Stimulated activated CD4-positive, alpha-beta T cell treated with anti-CD3 and anti-CD28 coated beads, Interleukin-1b, Interleukin-23, amount 100 ng/mL, for 1 hour (primary cell): ENCODE measurements at places on chromosomes 3 and 15.

DNA sequence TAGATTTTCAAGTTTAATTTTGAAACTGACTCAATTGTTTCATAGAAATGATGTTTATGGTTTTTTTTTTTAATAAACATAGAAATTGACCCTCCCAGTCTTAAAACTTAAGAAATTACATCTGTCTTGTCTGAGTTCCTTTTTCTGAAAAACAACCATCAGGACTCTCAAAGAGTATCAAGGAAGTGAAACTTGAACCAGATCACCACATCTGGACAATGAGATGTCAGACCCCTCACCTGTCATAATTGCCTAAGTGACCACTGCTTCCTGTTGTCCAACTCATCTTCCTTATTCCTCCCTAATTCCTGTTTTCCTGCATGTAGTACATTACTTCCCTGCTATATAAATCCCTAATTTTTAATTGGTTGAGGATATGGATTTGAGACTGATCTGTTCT, 441.5 kb upstream of the ARHGEF26 start:
- DNase-seq: no peak

DNA sequence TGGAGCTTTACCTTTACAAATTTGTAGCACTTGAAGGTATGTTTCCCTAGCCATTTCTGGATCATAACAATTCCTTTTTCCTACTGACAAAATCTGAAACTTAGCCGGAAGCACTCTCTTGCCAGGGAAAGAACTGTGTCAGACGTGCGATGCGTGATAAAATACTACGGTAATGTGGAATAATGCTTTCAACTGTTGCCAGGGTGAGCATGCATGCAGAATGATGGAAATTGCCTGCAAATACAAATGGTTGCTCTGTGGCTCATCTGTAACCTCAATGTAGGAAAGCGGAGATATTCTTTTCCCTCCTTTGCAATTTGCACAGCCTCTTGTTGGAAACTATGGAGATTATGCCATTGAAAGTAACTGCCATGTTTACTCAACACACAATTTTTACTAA, 736.5 kb upstream of the CFAP20DC start:
- no peak for DNase-seq

DNA sequence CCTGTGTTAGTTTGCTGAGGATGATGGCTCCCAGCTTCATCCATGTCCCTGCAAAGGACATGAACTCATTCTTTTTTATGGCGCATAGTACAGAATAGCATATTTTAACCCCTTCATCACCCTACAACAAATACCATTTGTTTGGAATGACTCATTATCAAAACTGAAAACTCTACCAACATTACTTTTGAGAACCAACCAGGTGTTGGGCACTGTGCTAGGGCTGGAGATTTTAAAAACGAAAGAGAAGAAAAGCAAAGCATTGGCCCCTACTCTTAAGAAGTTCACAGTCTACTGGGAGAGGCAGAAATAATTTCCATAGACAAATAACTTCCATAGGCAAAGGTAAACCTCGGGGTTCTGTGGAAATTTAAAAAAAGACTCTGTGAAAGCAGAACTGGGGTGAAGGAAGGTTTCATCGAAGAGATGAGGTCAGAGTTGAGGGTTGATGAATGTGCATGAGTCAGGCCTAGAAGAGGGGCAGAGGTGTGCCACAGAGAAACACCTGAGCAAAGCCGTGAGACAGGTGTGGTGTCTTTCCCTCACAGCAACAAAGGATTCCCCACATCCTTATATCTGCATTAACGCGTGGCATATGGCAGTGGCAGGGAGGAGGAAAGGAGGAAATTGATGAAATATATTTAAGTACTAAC, 51.0 kb downstream of the MCF2L2 start:
- DNase-seq: no peak

- DNase-seq: no peak
Measured at GRCh38 chr15:84833447-84834228, 16.5 kb downstream of the ALPK3 start.

GRCh38 chr3:158105710-158106253, 438 bp downstream of the SHOX2 start:
- no peak for DNase-seq

- no peak for DNase-seq
Measured at GRCh38 chr15:87743562-87743961, 513.0 kb downstream of the NTRK3 start.

GRCh38 chr3:115876876-115877614, 253.7 kb downstream of the GAP43 start:
- no peak for DNase-seq

- DNase-seq: no peak
Measured at GRCh38 chr3:194031867-194032635, 103.9 kb upstream of the HES1 start.

GRCh38 chr3:39106851-39107387, 508 bp downstream of the GORASP1 start:
- no peak for DNase-seq

GRCh38 chr3:43077707-43078106, 28.2 kb downstream of the POMGNT2 start:
- no peak for DNase-seq

DNA sequence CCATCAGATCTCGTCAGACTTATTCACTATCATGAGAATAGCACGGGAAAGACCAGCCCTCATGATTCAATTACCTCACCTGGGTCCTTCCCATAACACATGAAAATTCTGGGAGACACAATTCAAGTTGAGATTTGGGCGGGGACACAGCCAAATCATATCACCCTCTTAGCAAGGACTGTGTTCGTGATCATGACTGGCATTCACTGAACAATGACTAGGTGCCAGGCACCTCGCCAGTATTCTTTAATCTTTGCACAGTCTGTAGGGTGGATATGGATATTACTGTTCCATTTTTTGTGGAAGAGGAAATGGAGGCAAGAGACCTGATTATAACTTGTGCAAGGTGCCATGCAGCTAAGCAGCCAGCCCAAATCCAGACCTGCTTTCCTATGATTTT, 77.5 kb downstream of the IGF1R start:
- DNase-seq: no peak

DNA sequence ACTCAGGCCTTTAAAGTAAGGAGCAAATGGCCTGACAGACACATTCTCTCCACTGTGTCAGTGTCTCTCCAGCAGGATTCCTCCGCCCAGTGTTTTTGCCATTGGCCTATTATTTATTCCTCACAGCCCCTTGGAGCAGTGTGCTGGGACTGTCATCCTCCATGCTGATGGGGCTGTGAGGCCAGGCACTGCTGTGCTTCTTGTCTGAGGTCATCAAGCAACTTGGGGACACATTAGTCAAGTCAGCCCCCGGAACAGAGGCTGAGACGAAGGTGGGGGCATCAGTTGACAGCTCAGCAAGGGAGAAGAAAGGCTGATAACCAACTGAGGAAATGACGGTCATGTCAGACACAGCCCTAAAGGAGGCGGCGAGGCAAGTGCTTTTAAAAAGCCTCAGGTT, 67.4 kb downstream of the XXYLT1 start:
- DNase-seq: no peak

GRCh38 chr3:122973893-122974615, 53.5 kb downstream of the SEMA5B start:
- DNase-seq: no peak

DNA sequence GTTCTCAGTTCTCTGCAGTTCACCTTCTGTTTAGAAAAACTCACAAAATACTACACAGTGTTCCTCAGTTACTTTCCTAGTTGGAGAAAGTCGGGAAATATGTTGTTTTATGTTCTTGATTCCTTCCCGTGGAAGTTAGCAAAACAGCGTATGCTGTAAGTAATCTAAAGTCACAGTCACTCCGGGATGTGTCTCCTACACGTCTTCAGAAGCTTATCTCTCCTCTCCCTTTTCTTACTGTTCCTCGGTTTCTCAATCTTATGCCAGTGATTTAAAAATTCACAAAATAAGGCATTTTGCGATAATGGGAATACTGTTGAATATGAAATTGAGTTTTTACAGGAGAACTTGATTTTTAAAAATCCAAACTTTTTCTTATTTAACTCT, 1.7 kb downstream of the HEG1 start:
- no peak for DNase-seq

GRCh38 chr3:64916937-64917336, 229.1 kb upstream of the ADAMTS9 start:
- DNase-seq: no peak

DNA sequence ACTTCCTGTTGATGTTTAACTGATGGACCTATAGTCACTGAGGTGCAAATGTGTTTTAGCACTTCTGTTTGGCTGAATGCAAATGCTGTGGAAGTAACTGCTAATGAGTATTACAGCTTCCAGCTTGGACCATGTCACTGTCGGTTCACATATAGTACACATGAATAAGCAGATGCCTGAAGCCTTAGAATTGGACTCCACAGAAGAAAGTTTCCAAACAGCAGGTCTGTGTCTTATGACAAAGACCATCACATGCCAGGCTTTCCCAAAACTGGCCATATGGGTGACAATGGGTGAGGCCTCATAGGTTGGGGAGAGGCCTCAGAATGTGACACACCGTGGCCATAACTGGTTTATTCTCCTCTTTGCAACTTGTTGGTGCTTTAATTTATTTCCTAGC, 241.8 kb downstream of the WNT5A start:
- no peak for DNase-seq

- no peak for DNase-seq
Measured at GRCh38 chr3:155088706-155089345, 8.7 kb downstream of the MME start.

DNA sequence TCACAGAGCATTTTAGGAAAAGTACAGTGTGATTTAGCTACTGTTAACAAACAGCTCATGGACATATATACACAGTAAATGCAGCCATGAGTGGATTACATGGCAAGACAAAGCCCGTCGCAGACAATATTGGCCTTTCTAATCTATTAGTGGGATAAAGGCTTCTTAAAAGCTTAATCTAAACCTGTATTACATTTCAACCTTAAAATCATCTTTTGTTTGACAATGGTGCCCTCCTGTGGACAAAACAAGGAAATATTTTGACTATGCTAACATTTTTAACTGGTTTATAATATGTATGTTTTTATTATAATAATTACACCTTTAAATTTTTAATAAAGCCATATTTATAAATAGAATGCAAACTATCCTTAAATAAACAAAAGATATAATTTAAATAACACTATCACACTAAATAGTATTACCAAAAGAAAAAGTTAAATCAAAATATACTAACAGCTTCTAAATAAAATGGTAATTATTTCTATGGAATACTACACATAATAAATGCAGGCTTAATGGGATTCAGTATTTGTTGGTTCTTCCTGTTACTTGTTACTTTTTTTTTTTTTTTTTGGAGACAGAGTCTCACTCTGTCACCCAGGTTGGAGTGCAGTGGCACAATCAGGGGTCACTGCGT, 38.6 kb downstream of the TAFA4 start:
- no peak for DNase-seq

DNA sequence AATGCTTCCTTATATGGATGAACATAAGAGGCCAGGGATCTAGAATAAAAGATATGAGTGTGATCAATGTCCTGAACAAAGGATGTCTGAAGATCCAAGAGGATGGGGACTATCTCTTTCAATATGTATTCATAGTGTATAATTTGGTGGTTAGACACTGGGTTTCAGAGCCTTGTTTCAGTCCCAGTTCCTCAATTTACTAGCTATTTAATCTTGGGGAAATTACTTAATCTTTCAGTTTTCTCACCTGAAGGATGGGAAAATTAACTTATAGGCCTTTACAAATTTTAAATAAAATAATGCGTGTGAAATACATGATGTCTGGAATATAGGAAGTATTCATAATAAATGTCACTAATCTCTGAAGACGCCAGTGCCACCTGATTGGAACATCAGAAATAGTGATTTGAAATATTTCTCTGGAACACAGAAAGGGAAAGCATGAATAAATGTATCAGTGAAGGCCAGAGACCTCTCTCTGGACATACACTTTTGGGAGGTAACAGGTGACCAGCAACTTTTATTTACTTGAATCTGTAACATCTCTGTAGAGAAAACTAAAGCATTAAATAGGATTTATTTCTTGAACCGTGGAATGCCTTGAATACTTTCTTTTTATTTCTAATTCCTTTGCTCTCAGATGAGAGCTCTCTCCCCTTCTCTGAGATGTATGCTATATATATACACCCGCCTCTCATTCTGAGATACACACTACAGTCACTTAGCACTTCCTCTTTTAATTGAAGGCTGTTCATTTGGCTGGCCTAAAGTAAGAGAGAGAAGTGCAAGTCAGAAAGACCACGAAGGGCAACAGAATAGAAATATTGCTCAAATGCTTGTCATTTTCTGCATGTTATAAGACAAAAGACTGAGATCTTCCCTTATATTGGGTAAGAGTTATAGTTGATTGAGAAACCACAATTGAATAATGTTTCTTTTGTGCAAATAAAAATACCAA, 407.1 kb downstream of the LSAMP start:
- DNase-seq: no peak

GRCh38 chr3:152051501-152052404, 178.3 kb downstream of the SUCNR1 start:
- DNase-seq: no peak

GRCh38 chr3:52614689-52615088, 71.0 kb downstream of the PBRM1 start:
- DNase-seq: no peak

DNA sequence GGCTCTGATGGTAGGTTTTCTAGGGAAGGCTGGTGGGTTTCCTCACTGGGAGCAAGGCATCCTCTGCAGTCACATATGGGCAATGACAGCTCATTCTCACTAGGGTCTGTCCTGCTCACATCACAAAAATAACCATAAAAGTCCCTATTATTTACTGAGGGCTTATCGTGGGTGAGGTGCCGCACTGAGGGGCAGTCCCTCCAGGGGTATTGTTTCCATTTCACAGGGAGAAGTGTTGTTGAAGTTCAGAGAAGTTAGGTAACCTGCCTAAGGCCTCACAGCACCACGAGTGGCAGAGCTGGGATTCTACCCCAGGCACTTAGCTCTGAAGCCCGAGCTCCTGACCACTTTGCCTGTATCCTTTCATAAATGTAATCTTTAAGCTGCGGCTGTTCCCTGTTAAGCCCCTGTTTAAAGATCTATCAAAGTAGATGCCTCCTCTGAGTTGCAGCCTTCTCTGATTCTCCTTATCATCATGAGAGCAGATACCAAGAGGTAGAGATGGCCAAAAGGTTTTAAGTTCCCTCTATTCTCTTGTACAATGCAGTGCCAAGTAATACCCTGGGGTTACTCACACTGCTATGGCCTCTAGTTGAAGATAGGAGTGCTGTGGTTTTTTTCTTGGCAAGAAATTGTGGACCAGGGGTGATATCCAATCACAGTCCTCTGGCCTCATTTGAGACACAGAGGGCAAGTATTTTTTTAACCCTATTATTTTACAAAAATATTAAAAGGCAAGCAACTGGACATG, 107.0 kb downstream of the RPLP1 start:
- DNase-seq: no peak

GRCh38 chr15:34701536-34701935, 53.3 kb downstream of the GJD2 start:
- no peak for DNase-seq

DNA sequence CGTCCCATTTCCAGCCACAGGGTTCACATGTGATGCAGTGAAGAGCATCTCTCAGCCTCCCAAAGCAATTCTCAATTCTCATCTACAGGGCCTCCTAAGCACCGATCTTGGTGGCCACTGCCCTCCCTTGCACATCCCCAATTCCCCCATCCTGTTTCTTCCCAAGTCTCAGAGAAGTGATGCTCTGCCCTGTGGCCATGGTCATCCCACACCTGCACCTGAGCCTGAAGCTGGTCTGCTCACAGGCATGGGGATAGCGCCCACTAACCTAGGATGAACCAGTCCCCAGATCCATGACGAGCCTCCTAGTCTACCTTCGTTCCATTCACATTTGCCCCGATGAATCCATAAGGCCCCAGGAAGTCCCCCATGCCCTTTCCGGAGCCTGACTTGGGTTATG, 201.5 kb downstream of the UACA start:
- DNase-seq: no peak

- no peak for DNase-seq
Measured at GRCh38 chr3:64552966-64553365, 134.8 kb downstream of the ADAMTS9 start.
